CD4-positive, CD25-positive, alpha-beta regulatory T cell (primary cell): ENCODE measurements at places on chromosomes 1 and 21.

- no peak for DNase-seq
These were observed 12.3 kb upstream of the RGS4 start for GRCh38 chr1:163056831-163057230.

GRCh38 chr1:208203848-208204609 is 40.2 kb downstream of the PLXNA2 start:
- DNase-seq: no peak

- DNase-seq: peak; percentile 88
These were observed 63.9 kb upstream of the EFHD2 start for GRCh38 chr1:15345705-15346345.

- no peak for DNase-seq
These were observed 11.6 kb downstream of the SDCCAG8 start for GRCh38 chr1:243267471-243267880.

DNA sequence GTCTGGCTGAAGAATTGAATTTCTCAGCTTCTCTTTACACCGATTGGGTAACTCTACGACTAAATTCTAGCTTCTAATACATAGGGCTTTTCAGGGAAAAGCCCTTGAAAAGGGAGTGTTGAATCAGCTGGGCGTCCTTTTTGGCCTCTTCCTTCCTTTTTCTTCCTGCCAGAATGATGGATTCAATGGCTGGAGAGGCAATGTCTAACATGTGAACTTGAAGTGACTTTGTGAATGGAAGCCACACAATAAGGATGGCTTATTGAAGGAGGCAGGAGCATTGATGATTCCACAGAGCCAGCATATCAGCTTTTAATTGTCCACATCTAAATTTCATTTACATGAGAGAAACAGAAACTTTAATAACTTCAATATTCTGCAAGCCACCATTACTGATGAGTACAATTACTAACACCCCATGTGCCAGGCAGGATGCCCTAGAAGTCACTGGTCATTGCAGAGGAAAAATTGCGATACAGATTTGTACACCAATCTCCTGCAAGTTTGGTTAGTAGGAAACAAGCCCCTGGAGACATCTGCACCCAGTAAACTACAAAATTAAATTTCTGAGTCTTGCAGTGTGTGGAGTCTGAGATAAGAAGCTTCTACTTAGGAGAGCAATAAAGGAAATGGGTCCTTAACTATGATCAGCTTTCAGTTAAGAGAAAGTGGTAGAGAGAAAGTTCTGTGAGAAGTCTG is 56.1 kb downstream of the STYXL2 start:
- no peak for DNase-seq

GRCh38 chr1:112316254-112316913 is 79.6 kb upstream of the CTTNBP2NL start:
- DNase-seq: no peak

DNA sequence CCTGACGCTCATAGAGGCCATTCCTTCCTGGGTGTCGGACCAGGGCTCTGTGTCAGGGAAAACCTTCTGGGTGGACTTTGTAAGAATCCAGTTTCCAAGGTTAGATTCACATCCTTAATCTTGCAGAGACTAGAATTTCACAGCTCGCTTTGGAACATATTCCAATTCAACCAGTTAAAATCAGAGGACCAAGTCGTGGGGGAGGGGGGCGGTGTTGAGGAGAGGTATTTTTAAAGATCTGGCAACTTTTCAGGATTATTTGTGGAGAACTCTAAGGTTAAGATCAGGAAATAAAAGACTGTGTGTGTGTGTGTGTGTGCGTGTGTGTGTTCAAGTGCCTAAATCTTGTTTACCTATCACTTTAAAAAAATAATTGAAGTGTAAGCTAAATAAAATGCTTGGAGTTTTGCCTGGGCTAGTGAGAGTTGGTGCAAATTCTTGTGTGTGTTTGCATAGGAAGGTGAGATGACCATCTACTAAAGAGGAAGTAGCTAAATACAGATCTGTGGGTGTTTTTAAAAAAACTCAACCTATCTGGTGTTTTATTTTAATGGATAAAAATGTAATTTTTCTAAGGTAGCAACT is 21.8 kb downstream of the TENT5C start:
- DNase-seq: no peak

DNA sequence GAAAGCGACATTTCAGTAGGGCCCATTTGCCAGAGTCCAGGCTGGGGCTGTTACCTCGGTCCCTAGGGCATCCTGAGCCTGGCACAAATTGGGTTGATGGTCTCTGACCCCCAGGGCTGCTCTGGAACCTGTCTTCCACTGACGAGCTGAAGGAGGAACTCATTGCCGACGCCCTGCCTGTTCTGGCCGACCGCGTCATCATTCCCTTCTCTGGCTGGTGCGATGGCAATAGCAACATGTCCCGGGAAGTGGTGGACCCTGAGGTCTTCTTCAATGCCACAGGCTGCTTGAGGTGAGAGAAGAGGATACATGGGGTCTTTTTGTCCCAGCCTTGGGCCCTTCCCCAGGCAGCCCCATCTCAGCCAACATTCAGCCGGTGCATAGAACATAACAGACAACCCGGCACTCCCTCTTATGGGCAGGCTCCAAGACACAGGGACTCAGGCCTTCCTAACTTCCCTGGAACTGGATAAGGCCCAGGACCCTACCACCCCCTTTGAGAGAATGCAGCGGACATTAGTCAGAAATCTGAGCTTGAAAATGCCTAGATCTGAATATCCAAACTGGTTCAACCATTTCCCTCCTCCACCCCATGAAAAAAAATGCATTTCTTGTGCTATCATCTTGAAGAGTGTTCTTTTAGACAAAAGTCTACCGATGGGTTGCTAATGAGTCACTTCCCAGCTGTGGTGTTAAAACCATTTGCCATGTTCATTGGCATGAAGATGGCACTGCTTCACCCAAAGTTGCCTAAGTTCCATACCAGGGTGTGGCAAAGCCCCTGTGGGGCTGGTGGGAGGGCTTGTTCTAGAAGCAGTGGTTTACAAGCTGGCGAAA is 35.4 kb downstream of the PKP1 start:
- no peak for DNase-seq

- DNase-seq: no peak
These were observed 358.0 kb downstream of the BRINP3 start for GRCh38 chr1:190119683-190120082.

- DNase-seq: no peak
These were observed 148.4 kb upstream of the MAP1LC3C start for GRCh38 chr1:242147096-242147976.

- no peak for DNase-seq
These were observed 48.5 kb downstream of the CELF3 start for GRCh38 chr1:151668090-151668489.

- no peak for DNase-seq
These were observed 140.8 kb downstream of the NFIA start for GRCh38 chr1:61223140-61223539.

DNA sequence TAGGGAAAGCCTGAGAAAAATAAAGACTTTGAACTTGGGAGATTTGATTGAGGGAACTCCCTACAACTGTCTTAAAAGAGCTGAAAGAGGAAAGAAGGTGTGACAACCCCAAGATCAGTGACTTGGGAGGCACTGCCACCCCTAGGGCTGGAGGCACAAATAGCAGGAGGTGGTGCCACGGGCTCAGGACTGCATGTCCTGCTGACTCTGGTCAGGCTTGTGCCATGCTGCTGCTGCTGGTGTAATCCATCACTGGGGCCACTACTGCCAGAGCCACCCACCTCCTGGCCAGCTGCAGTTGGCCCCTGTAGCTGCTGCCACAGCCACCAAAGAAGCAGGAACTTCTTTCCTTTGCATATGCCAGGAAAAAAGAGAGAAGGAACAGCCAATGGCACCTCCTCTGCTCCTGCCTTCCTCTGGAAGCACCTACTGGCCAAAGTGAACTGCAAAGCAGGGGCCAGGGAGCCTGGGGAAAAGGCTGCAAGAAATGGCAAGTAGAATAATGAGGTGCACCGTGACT is 730.3 kb downstream of the PTPRU start:
- DNase-seq: no peak

DNA sequence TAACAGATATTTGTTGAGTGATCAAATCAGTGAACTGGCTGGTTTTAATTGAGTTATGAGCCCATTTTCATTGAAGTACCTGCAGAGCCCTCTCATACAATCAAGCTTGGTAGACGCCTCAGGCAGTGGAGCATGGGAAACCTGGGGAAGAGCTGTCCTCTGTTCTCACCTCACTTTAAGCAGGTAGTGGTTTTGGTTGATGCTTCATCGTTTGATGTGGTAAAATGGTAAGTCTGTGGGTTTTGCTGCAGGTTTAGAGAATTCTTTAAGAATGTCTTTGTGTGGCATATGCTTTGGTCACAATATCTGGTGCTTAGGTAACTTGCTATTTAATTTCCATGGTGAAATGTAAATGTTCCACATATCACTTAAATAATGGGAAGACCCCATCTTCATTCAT is 10.0 kb downstream of the LAMC1 start:
- DNase-seq: no peak

DNA sequence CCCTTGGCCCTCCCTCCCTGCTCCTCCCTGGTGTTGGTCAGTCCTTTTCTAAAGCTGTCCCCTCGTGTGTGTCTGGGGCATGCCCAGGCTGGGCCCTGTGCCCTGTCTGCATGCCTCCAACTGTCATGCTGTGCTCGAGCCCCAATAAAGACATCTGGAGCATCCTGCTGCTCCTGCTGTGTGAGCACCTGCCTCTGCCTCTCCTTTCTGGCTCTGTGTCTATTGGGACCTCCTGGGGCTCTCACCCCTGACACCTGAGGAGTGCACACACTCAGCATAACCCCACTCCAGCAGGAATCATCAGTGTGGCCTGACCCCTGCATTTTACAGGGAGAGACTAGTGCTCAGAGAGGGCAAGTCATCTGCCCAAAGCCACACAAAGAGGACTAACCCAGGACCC is 23.7 kb downstream of the KCNC4 start:
- DNase-seq: no peak

DNA sequence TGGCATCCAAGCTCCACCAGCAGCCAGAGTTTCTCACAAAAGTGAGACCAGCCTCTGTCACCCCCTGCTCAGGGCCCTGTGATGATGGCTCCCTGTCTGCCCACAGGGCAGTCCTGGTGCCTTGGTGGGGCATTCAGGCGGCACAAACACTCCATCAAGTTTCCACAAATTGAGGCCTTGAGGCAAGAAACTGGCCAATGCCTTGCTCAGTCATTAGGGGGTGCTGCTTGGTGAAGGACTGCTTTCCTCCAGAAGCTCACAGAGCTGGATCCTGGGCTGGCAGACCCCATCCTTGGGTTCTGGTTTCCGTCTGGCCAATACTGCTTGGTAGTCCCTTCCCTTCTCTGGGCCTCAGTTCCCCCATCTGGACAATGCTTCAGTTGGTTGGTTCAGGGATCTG is 12.5 kb upstream of the AHDC1 start:
- DNase-seq: no peak

GRCh38 chr1:213409971-213410370 is 358.9 kb downstream of the RPS6KC1 start:
- DNase-seq: no peak

DNA sequence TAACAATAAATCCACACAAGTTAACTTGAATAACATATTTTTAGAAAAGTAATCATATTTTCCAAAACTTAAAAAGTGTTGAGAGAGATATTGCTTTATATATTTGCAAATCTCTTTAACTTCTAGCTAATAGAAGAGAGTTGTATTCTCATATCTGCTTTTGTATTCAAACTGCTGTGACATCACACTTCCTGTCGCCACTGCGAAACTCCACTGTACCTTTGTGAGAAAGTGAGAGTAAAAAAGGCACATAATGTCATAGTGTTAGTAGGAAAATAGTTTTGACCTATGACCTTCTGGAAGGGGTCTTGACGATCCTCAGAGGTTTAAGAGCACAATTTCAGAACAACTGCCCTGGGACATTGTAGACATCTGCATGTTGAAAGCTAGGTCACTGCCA is 21.6 kb downstream of the AK5 start:
- DNase-seq: peak; percentile 48

GRCh38 chr1:187310038-187310631 is 481.4 kb downstream of the PLA2G4A start:
- DNase-seq: no peak

DNA sequence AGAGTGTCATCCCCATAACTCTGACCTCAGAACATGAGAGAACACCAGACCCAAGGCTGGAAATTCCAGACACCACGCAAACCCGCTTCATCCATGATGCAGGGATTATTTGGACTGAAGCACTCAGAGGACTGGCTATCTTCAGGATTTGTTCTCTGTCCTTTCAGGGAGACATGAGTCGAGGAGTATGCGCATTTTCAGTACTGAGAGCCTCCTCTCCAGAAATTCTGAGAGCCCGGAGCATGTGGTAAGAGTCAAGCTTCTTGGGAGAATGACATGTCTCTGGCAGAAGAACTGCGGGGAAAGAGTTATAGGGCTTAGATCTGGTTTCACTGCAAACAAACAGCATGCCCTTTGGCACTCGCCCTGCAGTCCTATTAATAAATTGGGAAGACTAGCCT is 6.9 kb downstream of the LAX1 start:
- no peak for DNase-seq

DNA sequence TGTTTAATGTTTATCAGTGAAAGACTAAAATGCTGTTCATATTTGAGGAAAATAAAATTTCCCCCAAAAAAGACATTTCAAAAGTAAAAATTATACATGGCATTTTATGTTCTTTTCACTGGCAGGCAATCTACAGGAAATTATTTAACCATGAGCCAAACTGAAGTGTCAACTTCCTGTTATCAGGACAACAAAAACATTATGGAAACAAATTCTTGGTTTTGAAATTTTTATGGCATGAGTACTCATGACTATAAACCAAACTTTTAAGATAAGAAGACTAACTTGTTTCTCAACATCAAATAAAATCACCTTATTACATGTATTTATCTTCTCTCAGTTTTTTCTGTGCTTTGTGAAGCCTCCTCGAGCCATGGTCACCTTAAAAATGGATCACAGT is 698.6 kb downstream of the LTN1 start:
- DNase-seq: no peak

DNA sequence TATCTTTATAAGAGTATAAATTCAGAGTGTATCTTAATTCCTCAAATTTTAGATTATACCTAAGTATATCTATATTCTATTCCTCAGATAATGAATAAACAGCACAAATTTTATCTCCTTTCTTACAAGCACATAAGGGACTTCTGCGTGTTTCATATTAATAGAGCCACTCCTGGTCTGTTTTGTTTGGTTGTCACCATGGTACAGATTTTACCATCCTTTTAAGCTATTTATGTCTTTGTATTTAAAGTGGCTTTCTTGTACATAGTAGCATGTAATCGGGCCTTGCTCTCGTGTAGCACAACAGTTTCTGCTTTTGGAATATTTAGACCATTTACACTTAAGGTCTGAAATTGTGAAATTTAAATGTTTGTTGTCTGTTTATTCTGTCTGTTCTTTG is 52.6 kb upstream of the SLC35A3 start:
- no peak for DNase-seq

- DNase-seq: no peak
These were observed 388.5 kb downstream of the PCP4 start for GRCh38 chr21:40255518-40256444.

GRCh38 chr1:183143576-183144315 is 42.3 kb upstream of the LAMC2 start:
- no peak for DNase-seq

DNA sequence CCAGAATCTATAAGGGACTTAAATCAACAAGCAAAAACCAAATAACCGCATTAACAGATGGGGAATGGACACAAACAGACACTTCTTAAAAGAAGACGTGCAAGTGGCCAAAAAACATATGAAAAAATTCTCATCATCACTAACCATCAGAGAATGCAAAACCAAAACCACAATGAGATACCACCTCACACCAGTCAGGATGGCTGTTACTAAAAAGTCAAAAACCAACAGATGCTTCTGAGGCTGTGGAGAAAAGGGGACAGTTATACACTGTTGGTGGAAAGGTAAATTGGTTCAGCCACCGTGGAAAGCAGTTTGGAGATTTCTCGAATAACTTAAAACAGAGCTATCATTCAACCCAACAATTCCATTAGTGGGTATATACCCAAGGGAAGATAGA is 124.9 kb upstream of the OLIG2 start:
- DNase-seq: no peak
